Stimulated activated CD8-positive, alpha-beta memory T cell treated with anti-CD3 and anti-CD28 coated beads, Interleukin-4, amount 100 ng/mL, for 48 hours (primary cell): ENCODE measurements at places on chromosomes 2 and 18.

- DNase-seq = no peak
These were observed 55.8 kb downstream of the GDF7 start for GRCh38 chr2:20722592-20723240.

DNA sequence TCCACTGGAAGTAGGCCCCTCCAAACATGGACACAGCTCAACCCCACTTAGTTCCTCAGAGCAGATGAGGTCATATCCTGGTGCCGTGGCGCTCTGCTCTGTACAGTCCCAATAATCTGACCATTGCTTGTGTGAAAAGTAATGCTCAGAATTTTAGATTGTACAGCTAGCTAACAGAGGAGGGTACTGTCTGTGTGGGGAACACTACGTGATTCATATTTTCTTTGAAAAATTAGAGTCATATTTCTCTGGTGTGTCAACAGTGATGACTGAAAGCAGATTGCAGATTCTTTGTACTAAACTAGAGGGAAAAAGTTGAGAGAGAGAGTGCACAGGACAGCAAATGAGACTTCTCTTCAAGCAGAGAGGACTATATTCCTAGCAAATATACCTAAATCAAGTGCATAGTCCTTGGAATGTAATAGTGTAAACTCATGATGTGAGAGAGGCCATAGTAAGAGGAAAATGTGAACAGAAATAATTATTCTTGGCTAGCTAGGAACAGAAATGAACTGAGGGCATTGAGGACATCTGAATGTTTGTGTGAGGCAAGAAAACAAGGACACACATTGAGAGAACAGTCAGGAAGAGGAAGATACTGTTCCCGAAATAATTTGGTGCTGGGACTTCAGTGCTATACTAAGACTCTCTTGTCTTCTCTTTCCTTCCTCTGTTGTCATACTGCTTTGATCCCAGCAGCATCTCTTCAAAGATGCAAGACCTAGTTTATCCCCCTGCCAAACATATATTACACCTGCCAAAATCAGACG lies 157.0 kb upstream of the RND3 start:
- DNase-seq = no peak

DNA sequence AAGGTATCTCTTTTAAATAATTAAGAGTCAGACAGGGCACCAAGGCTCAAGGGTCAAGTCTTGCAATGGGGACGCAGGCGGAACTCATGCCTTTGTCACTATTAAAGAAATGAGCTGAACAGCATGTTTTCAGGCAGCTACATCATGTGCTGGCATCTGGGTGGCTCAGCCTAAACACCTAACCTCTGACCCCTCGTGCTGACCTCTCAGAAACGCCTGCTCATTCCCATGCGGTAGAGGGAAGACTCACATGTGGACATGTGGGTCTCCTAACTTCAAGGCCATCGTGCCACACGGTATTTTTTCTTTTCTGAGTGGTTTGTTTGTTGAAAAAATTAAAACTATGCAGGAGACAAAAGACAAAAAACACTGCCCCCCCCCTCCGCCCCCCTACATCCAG lies 31.3 kb downstream of the CYP27C1 start:
- no peak for DNase-seq

GRCh38 chr2:28463211-28463816 lies 32.5 kb upstream of the PLB1 start:
- DNase-seq = no peak

- no peak for DNase-seq
These were observed 353.0 kb downstream of the MYCN start for GRCh38 chr2:16293398-16293797.

DNA sequence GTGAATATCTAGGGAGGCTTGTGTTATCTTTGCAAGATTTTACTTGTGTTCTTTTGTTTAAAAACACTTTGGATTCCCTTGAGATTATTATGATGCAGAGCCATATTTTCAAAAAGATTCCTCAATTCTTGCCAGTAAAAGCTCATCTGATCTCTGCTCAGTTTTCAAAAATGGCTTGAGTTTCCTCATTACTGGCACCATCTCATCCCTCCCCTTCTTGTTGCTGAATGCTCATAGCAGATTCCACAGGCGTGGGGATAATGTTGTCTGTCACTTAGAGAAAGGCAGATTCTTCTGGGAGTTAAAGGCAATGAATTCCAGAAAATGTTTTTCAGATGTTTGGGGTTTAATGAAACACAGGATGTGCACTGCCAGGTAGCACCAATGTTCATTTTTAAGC lies 170.4 kb upstream of the TANK start:
- no peak for DNase-seq

DNA sequence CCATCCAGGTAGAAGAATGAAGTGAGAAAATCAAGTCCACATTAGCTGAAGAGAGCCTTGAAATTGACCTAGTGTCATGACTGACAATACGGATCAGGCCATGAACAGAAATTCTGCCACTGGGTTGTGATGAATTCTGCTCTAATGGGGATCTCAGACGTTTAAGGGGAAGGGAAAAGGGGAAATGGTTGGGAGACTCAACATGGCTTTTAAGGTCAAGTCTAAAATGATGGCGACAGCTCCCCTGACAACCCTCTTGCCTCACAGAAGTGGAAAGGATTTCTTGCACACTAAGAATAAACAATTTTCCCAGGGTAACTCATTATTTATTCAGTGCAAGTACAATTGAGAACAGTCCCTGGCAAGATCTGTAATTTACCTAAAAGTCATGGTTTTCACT lies 302.5 kb upstream of the ACVR2A start:
- no peak for DNase-seq

DNA sequence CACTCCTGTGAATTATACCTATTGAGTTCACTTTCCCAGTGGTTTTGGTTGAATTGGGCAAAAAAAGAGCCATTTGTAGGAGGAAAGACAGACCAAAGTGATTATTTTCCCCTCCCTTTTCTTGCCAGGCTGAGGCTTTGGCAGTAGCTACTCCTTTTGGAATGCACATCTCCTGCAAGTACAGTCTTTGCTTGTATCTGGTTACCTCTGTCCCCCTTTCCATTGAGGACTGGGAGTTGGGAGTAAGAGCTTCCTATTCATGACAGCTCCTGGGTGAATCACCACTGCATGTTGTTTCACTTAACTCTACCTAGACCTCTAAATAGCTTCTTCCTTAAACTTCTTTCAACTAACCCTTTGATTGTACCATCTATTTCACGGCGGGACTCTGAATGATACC lies 695.3 kb upstream of the ZNF804A start:
- DNase-seq = no peak

GRCh38 chr18:50987261-50987660 lies 19.4 kb downstream of the ELAC1 start:
- DNase-seq = no peak

DNA sequence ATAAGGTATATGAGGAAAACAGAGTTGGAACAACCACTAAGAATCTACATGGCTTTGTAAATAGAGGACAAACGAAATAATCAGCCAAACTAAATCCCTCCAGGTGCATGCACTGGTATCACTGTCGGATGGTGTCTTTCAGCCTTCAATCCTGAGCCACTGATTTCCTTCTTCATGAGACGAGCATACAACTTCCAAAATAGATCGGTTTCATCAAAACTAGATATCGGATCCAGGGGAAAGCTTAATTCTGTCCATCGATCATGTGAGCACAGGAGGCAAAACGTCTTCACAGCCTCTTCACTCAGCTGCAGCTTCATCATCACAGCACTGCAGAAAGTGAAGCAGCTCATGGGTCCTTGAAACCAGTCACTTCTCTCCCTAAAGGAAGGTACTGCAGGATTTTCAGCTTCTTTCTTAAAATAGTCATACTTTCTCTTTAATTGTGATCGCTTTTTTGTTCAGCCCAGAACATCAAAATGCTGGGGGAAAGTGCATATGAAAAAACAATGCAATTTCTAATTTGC lies 80.5 kb downstream of the DTNB start:
- DNase-seq = no peak

GRCh38 chr18:47585136-47585535 lies 333.7 kb upstream of the SKOR2 start:
- no peak for DNase-seq

GRCh38 chr2:3986530-3987258 lies 283.3 kb downstream of the DCDC2C start:
- no peak for DNase-seq

GRCh38 chr2:37623971-37624900 lies 47.2 kb downstream of the CDC42EP3 start:
- no peak for DNase-seq

- DNase-seq = no peak
These were observed 432.2 kb upstream of the TRIB2 start for GRCh38 chr2:12284487-12284886.

DNA sequence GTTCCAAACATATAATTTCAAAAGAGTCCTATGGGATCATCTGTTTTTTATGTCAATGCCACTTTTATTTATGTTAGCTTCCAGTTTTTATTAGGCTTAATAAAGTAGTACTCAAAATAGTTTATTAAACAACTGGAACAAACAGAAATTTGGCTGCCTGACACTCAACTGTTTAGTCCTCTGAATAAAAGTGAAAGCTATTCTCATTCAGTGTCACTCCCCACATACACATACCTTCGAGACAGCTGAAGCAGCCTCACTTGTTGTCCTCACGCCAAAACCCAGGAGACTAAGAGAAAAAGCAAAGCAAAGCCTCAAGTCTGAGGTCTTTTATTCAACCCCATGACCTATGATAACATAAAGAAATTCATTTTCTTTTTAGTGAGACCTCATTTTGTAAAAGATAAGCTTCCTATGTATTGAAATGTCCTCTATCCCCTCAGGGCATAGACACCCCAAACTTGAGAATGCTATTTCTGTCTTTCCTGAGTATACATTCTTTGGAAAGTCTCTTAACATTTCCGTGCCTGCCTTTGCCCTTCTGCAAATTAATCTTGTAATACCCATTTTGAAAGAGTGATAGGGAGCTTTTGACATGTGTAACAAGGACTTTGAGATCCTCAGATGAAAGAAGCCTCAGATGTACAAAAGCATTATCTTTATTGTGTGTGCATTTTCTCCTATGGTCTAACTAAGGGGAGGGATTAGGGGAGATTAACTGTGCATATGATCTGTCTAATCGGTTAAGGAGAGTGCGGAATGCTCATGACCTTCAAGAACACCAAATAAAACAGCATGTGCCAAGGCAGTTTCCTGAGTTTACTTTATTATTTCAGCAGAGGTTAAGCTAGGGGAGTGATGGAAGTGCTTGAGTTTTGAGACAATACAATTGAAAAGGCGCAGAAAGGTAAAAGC lies 1523.7 kb upstream of the PIK3C3 start:
- no peak for DNase-seq

DNA sequence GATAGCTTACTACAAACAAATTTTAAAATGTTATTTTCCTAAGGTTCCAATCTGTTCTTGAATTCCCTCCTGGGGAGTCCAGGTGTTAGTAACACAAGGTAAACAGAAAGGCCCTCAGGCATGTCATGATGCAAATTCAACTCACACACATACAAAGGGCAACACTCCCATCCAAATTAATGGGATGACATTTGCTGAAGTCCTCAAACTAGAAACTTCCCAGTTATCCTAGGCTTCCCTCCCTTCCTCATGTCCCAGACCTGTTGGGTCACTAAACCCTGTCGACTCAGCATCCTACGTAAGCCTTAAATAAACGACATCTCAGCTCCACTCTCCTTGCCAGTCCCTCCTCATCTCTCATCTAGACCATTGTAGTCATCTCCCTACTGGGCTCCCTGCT lies 85.1 kb downstream of the GREB1L start:
- DNase-seq = no peak

DNA sequence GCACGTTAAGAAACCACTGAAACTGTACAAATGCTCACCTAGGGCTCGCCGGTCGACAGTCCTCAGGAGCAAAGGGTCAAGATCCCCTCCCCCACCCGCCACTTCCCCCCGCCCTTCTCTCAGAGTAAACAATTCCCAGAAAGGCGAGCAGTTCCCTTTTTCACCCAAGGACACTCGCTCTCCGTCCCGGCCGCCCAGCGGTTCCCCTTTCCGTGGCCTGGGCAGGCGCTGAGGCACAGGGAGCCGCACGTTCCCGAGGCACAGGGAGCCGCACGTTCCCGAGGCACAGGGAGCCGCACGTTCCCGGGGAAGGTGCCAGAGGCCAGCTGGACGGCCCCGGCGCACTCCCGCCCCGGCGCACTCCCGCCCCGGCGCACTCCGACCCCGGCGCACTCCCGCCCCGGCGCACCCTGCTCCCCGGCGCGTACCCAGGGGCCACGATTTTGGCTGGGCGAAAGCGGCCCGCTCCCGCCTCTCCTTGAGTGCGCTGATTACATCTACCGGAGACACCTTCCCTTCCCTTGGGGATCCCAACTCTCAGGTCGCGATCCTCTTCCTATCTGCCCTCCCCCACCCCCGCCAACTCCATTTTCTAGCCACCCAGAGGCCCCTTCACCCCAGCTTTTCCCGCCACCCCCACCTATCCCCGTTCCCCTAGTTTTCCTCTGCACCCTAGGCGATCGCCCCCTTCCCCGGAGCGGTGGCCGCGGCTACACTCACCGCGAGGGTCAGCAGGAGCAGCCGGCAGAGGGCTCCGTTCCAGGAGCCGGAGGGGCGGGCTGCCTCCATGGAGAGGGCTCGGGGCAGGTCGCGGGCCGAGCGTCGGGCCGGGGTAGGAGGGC lies 817 bp downstream of the DSC2 start:
- DNase-seq = no peak

GRCh38 chr2:24576617-24577016 lies 85.6 kb downstream of the NCOA1 start:
- DNase-seq = no peak

DNA sequence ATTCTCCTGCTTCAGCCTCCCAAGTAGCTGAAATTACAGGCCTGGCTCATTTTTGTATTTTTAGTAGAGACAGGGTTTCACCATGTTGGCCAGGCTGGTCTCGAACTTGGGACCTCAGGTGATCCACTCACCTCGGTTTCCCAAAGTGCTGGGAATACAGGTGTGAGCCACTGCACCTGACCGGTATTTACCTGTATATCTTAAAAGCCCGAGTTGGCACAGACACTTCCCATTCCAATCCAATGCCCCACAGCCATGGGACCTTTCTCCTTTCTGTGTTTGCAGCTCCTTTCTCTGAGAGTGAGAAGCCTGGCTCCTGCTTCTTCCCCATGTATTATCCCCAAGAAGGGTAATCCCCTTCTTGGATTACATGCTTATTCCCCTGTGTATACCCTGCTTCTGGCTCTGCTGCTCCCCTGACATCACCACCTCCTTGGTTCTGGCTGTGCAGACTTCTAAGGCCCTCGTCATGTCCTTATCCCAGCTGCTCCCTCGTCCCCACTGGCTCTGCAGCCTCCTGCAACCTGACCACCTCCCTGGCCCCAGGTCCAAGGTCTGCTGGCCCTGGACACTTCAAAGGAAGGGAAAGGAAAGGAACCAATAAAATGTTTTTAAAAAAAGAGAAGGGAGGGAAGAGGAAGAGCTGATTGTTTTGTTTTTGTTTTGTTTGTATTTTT lies 52.8 kb downstream of the INPP5D start:
- DNase-seq = no peak

GRCh38 chr18:64220941-64221340 lies 72.1 kb upstream of the LINC00305 start:
- no peak for DNase-seq

- DNase-seq = no peak
These were observed 7.9 kb downstream of the GREB1 start for GRCh38 chr2:11541693-11542274.

- no peak for DNase-seq
These were observed 18.0 kb downstream of the SPEG start for GRCh38 chr2:219452361-219453317.

- no peak for DNase-seq
These were observed 58.9 kb upstream of the SNTG2 start for GRCh38 chr2:891734-892133.
